ENCODE measurements at places on chromosomes 2 and 18.

DNA sequence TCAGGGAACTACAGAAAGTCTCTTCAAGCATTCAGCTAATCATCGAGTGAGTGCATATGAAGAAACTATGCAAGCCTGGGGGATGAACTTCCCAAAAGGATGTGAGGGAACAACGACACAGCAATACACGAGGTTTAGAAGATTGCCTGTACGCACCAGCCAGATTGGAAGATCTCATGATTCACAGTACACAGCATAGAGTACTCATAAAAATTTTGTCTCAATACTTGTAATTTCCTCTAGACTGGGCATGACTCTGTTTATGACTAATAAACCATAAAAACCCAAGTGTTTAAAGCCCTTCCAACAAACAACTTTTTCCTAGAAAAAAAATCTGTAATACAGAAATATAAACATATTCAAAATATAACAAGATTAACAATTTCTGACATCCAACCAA, 279.7 kb downstream of the KCNJ3 start:
- DNase-seq: no peak

GRCh38 chr2:204228169-204228886, 291.8 kb downstream of the ICOS start:
- DNase-seq: no peak

DNA sequence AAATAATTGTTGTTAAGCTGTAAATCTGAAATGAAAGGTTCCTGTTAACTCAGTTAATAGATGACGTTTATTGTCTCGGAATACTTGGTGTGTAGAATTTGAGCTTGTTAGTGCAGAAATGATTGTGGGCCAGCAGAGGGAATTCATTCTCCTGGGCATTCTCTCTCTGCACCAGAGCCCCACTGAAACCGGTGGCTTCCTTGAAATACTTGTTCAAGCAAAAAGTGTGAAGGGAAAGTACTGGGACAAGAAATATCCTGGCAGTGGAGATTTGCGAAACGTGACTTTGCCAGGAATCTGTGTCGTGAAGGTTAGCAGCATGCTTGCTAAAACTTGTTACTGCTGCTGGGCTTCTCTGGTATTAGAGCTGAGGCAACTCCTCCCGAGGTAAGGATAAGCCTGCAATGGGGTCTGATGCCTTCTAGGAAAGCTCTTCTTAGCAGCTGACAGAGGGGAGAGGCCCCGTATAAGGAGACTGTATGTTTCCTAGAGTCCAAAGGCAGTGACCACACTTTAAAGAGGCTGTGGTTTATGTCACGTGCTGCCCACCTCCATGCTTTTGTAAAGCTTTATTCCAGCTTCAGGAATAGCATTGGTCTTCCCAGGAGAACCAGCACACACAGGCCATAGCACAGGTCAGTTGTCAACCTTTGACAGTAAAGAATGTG, 2.0 kb downstream of the ITGA6 start:
- no peak for DNase-seq

- DNase-seq: peak; percentile 15
These were observed 20.4 kb downstream of the MROH2A start for GRCh38 chr2:233798335-233799086.

GRCh38 chr18:31741097-31741735, 19.5 kb downstream of the SLC25A52 start:
- peak; percentile 75 for DNase-seq

GRCh38 chr18:65755616-65756015, 4.8 kb downstream of the CDH7 start:
- no peak for DNase-seq

DNA sequence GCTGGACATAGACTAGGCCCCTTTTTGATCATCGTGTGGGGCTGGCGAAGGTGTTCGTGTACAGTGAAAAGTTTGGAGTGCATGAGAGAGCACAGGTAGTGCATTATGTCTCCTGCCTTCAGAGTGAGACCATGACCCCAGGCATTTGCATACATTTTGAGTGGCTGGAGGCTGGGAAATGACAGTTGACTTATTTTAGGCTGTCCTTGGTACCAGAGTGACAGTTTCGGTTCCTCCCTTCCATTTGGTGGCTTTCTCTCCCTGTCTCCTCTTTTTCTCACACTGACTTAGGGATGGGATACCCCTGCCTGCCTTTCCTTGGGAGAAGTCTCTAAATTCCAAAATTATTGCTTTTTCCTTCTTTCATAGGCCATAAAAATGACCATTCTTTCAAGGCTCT, 20.1 kb downstream of the SERPINB12 start:
- DNase-seq: no peak
